ENCODE measurements at places on chromosomes 1 and 21. TPM values are rescaled to one million over a fixed set of nuclear protein-coding genes. Genes with fewer than 3 reads are reported as not detected.

DNA sequence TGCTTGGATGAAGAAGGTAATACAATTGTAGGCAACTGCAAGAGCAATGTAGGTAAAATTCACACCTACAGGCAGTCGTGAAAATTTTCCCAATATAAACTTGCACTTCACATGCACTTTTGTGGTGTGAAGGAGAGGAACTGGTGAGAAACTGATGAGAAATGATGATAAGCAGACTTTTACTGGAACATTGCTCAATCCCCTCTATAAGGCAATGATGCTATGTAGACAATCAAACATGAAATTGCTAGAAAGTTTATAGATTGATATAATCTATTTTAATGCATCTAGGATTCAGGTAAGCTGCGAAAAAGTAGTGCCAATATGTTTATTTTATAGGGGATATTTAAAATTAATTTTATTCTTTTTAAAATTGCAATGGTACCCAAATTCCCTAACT lies 802.2 kb downstream of the KCNT2 start:
- DNase-seq: no peak

The RNF186 gene
- total RNA-seq: not detected

- DNase-seq: no peak
These were observed 117.6 kb downstream of the LTN1 start for GRCh38 chr21:28875078-28875477.

DNA sequence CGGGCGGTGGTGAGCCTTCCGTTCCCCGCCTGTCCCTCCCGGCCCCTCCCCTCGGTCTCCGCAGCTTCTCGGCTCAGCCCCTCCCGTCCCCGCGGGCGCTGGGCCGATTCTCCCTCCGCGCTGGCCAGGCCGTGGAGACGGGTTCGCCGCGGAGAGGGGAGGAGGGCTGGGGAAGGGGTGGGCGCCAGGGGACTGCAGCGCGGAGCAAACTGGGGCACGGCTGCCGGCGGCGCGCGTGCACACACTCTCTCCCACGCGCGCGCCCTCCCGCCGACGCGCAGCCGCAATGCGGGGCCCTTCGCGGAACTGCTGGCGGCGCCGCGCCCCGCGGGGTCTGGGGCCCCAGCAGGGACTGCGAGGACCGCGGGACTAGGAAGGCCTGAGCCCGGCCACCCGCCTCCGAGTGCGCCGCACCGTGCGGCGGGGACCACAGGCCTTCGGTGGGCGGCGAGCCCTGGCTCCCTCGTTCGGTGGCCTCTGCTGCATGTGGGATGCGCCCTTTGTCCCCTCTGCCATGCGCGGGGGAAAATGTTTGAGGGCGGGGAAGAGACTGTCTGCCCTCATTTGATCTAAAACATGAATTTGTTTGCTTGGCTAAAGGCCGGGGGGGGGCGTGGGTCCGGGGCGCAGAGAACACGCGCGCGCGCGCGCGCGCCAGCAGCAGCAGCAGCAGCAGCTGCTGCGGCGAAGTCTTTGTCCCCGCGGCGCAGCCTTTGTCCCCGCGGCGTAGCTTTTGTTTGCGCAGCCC lies 90.7 kb upstream of the VAMP3 start:
- DNase-seq: peak; percentile 26

DNA sequence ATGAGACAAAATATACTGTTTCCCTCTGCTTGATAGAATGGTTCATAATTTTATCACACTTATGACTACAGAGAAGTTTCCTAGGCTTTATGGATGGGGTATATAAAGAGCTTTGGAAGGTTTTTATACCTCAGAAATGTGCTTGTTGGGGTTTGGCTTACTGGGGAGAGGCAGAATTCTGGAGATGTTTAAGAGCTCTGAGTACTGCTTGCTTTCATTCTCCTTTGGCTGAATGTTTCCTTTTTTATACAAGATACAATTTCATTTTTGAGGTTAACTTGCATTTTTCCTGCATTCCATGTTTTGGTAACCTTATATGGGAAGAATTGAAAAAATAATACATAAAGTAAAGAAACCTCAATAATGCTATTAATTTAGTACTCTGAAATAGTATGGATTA lies 157.7 kb upstream of the COL11A1 start:
- no peak for DNase-seq

- no peak for DNase-seq
These were observed 17.4 kb upstream of the KCNAB2 start for GRCh38 chr1:6028042-6028850.

The CELA2B gene
- not detected for total RNA-seq

The NFASC gene
- total RNA-seq: 1.7 TPM

The FCAMR gene
- not detected for total RNA-seq

- no peak for DNase-seq
These were observed 9.3 kb downstream of the NKAIN1 start for GRCh38 chr1:31230378-31230777.

The CD84 gene
- not detected for total RNA-seq

- DNase-seq: no peak
These were observed 54.1 kb downstream of the TOMM20 start for GRCh38 chr1:235074523-235075047.

DNA sequence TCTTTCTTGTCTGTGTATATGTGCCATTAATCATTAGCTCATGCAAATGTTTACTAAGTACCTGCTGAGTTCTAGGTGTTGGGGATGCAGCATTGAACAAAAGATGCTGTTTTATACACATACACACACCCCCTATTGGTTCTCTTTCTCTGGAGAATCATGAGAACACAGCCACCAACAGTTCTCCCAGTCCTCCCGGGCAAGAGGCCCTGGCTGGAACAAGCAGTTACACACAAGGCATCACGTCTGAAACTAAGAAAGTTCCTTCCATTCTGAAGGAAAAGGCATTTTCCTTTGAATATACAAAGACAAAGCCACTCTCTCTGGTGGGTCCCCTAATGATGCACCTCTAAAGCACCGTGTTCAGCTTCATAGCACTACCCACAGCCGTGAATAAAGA lies 10.8 kb downstream of the CASP9 start:
- no peak for DNase-seq

- DNase-seq: peak; percentile 63
These were observed 27.5 kb upstream of the SLC44A3 start for GRCh38 chr1:94792473-94793295.

GRCh38 chr1:248807067-248807737 lies 18.5 kb downstream of the SH3BP5L start:
- peak; percentile 75 for DNase-seq

GRCh38 chr21:37965088-37965805 lies 49.0 kb upstream of the KCNJ6 start:
- no peak for DNase-seq

GRCh38 chr1:19936061-19936750 lies 12.8 kb upstream of the PLA2G2E start:
- no peak for DNase-seq

DNA sequence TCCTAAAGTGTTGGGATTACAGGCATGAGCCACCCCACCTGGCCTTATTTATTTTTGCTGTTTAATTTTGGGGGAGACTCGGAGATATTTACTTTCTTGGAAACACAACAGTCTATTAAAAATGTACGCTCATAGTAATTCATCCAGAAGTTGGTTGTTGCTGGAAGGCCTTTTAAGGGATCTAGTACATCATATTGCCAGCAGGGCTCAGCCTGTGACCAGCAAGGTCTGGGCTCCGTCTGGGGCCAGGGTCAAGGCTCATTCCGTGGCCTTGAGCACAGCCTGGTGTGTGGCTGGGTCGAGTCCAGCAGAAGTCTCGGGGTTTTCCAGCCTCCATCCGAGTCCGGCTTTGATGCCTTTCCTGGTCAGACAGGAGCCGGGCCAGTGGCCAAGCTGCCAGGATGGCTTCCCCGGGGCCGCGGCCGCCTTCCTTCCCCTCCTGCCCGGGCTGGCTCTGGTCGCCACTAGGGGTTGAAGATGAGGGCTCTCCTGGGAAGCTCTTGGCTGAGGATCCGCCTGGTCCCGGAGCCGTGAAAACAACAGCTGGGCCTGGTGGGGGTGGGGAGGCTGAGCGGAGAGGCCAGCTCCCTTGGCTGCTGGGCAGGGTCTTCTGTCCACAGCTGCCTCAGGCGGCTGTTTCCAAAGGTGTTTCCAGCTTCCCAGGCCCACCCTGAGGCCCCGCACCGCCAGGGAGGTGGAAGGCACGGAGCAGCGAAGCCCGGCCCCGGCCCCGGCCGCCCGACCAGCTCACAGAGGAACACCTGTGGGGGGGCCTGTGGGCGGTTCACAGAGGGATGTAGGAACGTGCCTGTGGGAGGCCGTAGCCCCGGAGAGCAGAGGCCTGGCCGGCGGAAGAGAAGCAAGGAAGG lies 5.1 kb upstream of the VWA1 start:
- DNase-seq: no peak

- DNase-seq: peak; percentile 13
These were observed at the start of gene KCNK2 for GRCh38 chr1:215082532-215083382. TSS of gene KCNK2 (plus strand) at chr1:215082737. CDS start at chr1:215083386, 649 bp downstream.

DNA sequence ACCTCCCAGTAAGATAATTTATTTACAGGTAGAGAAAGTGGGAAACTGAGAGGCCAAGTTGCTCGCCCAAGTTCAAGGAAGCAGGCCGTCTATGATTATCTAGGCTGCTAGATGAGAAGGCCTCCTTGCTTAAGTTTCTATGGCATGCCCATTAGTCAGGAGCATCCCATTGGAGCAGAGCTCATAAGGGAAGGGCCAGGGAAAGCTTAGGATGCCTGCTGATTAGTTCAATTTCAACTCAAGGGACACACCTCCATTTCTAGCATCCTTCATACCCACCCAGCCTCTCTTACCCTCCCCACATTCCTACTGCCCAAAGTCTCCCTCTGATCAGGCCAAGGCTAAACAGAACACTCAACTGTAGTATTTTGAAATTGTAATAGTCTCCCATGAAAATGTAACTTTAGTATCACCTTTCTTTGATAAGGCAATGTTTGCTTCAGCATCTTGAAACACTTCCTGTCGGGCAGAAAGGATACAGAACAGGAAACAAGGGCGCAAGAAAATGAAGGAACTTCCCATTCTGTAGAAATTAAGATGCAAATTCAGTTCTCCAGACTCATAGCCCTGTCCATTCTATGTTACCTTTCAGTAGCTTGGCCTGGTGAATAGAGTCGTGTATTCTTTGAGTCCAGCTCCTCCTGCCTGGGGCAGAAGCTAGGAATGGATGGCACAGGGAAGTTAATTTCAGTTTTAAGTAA lies 46.3 kb upstream of the TARBP1 start:
- no peak for DNase-seq

DNA sequence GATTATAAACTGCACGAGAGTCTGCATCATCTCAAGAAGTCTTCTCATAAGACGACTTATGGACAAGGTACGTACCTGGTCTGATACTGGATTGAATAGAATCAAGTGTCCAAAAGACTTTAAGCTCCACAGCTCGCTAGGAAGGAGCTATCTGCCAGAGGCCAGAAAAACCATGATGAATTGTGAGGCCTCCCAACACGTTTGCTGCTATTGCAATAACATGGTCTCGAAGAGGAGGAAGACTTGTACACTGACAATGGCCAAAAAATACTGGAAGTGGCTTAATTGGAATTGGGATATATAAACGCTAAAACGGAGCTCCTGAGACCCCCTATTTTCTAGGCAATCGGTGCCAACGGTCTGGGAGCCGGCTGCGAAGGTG lies 534 bp downstream of the DNAJC28 start:
- DNase-seq: peak; percentile 3

Data from SK-MEL-5 (cell line).